ENCODE measurements at places on chromosomes 7 and 10.

DNA sequence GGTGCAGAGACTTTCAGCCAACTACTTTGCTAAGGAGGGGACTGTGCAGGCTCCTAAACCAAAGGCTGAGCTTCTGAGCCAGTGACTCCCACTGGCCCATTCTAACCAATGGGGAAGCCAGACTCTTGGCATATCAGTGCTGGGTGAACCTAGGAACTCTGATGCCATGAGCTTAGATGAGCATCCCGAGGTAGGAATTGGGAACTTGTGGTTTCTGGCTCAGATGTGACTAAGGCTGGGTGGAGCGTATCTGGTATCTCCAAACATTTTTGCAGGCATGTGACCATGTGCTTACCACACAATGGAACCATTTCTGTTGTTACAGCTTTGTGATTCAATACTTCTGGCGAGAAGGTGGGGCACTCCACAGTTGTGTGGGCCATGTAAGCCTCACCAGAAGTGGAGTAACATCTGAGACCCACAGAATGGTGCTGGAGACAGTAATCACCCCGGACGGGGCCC, 2.5 kb upstream of the AVPI1 start:
- DNase-seq: peak; percentile 74

GRCh38 chr7:123749537-123749857, 694 bp upstream of the WASL start:
- DNase-seq: peak; percentile 46

DNA sequence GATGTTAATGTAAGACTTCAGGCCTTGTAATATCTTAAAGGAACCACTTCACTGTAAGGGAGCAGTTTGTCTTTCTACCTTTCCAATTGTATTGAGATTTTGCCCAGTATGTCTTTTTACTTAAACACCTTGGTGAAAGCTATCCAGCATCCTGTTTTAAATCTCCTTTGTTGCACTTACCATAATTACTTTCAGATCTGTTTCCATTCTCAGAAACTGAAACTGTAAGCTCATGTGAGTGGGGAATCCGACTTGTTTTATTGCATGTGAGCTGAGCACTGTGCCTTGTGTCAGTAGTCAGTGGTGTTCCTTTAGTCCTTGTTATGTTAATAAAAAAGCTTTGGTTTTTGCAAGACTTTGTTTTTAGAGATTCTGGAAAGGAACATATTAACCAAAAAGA, 42.2 kb downstream of the BMPR1A start:
- no peak for DNase-seq

GRCh38 chr7:117835016-117835664, 38.1 kb downstream of the CTTNBP2 start:
- no peak for DNase-seq

- DNase-seq: no peak
Observed at GRCh38 chr10:97611473-97611872, 21.8 kb downstream of the MORN4 start.

DNA sequence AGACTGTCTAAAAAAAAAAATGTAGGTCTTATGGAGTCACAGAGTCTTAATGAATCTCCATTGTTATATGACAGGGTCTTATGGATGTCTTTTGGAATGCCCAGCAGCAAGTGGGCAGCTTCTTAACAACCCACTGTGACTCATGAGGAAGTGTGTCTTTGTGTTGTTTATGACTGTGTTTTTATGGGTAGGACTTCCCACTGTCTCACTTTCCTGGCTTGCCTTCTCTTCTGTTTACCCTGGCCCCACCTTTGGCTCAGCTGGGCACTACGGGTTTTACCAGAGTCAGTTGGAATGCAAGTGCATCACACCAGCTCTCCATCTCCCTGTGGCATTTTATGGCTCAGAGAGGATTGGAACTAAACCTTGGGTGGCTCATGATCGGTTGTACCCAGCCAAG, 580.5 kb downstream of the AUTS2 start:
- DNase-seq: no peak

DNA sequence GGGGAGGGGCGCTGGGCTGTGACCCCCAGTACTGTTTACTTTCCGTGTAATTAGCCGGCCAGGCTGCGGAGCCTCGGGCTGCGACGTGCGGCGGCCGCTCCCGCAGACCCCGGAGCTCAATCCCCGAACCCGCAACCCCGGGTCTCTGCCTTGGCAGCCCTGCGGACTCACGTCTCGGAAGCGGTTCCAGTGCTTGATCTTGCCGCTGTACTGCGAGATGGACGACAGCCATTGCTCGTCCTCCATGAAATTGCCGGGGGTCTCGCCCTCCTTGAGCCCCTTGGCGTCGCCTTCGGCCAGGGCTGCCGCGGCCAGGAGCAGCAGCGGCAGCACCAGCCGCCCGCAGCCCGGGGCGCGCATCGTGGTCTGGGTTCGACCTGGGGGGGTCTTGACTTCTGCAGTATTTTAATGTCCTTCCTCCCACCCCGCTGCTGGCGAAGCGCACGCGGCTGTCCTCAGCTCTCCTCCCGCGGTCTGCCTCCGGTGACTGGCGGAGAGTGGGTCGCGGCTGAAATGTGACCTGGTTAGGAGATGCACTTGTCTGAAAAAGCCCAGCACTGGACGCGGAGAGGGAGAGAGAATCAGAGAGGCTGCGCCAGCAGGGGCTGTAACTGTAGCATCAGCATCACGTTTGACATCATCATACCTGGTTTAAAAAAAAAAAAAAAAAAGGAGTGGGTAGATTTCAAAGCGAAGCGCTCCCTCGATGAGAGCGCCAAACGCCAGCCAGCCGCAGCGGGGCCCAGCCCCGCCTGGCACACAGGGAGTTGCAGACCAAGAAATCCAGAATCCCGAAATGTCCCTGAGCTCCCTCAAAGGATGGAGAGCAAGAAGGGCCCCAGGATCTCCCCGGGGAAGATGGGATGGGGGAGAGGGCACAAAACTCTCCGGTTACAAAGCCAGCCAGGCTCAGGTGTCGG, at the start of gene SPOCK2:
Gene SPOCK2, minus strand, starts transcription at position 583 of the 920 bp plus-strand sequence. Its CDS starts 223 bp downstream, at position 360.
- DNase-seq: peak; percentile 86

DNA sequence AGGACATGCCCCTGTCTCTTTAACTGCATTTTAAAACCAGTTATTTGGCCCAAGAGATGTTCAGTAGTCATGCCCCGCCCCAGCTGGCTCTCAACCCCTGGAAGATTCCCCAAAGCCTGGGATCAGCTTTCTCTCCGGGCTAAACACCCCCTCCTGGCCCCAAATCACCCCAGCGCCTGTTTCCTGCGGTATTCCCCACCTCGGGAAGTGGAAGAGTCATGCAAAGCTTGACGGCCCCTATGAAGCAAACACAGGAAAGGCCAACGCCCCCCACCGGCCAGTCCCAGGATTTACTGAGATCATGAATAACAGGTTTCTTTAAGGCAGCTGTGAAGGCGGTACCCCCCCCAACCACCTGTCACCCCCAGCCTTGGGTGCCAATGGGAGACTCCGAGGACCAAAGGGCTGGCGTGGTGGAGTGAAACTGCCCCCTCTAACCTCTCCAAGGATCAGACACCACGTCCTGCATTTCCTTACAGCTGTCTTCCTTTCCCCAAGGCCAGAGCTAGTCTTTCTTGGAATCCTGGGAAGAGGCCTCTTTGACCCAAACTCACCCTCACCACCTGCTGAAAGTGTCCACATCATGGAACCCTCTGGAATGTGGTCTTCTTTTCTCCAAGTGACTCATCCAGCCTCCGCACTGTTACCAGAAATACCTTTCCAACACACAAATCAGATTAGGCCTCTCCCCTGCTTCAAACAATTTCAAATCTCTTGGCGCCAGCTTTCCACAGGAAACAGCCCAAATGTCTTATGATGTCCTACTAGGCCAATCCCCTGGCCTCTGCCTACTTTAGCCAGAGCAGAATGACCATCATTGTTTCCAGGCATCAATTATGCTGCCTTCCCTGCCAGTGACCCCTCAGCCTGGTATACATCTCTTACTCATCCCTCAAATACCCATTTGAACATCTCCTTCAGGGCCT, 301.5 kb downstream of the ZEB1 start:
- no peak for DNase-seq

DNA sequence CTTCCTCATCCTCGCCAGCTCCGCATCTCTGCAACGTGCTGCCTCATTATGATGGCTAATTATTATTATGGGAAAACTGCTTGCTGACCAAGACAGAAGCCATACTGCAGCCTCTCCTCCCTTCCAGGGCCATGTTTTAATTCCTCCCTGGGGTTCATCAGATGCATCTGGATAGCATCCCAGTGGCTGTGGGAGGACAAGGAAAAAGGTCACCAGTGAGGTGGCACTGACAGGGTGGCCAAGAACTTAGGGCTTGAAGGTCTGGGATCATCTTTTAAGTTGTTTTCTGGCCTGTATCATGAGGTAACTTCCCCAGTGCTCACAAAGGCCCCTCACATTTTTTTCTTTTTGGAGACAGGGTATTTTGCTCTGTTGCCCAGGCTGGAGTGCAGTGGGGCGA, 39.6 kb downstream of the KCNH2 start:
- DNase-seq: no peak

- DNase-seq: no peak
Observed at GRCh38 chr10:100501423-100501822, 18.2 kb downstream of the SEC31B start.

- no peak for DNase-seq
Observed at GRCh38 chr10:129792864-129793263, 171.2 kb downstream of the EBF3 start.

DNA sequence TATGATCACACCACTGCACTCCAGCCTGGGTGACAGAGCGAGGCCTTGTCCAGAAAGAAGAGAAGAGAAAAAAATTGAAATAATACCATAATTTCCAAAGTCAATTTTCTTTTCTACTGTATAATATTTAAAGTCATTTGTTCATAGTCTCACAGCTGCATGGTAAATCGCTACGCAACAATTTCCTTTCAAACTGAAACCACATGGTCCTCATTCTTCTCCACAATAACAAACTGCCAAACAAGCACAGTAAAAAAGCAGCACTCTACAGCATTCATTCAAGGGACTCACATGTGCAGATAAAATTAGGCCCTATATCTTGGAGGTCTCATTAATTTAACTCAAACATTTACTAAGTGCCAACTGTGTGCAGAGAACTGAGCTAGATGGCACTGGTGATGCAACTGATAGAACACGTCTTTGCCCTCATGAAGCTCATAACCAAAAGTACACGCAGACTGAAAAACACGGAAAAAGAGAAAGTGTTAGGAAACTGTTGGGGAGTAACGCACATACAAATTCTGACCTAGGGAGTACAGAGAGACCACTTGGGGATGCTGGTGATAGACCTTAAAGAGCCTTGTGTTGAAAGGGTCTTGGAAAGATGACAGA, 68.4 kb upstream of the SRRM3 start:
- DNase-seq: no peak

DNA sequence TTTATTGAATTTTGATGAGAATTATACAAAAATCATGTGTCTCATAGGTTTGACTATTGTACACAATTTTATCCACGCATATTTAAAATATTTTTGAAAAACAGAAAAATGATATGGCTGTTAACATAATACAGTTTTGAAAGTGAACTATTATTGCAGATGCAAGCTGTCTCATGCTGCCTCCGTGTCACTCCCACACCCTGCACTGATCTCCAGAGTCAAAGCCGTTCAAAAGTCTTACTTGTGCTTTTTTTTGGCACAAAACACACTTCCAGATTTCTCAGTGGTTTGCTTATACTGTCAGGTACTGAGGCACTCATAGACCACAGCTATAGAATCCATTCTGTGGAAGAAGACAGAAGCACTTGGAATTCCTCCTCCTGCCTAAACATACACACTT, 243.1 kb upstream of the ADARB2 start:
- no peak for DNase-seq

DNA sequence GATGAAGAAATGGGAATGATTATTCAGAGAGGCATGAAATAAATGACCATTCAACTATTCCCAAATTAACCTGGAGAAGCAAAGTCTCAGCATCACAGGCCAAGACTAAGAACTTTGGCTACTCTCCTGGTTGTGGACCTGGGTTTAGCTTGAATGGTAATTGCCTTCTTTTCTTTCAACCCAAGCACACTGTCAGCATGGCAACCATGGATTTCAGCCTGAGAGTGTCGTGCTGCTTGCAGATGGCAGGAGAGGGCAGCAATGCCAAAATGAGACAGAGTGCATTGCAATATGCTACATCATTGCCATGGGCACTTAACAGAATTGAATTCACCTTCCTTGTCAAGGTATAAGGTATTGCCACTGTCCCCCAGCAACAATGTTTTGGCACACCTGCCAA, 767.2 kb downstream of the REEP3 start:
- no peak for DNase-seq

DNA sequence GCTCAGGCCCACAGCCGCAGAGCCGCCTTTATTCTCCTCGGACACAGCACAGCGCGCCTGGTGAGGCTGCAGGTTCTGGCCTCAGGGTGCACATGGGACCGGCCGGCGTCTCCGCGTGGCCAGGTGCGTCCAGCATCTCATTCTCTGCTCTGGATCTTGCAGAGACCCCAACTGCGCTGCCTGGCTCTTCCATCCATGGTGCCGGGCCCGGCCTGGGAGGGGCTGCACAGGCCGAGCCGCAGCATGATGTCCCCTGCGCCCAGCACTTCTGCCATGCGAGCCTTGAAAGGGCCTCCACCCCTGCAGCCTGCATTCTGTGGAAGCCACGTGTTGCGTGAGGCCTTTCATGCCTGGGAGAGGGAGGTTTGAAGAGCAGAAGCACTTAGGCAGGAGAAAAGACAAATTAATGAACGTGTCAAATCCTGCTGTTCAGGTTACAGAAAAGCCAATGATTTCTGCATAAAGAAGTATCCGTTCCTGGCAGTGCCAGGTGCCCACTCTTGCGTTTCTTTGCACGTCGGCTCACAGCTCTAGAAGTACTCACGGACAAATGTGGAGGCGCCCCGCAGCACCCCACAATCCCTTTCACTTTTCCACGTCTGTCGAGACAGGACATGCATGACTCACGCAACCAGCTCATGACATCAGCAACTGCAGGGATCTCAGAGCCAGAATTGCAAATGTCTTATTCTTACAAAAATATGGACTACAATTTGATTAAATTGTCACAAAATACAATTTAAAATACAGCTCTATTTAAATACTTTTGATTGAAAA, 571.4 kb downstream of the DNAJB6 start:
- DNase-seq: no peak

DNA sequence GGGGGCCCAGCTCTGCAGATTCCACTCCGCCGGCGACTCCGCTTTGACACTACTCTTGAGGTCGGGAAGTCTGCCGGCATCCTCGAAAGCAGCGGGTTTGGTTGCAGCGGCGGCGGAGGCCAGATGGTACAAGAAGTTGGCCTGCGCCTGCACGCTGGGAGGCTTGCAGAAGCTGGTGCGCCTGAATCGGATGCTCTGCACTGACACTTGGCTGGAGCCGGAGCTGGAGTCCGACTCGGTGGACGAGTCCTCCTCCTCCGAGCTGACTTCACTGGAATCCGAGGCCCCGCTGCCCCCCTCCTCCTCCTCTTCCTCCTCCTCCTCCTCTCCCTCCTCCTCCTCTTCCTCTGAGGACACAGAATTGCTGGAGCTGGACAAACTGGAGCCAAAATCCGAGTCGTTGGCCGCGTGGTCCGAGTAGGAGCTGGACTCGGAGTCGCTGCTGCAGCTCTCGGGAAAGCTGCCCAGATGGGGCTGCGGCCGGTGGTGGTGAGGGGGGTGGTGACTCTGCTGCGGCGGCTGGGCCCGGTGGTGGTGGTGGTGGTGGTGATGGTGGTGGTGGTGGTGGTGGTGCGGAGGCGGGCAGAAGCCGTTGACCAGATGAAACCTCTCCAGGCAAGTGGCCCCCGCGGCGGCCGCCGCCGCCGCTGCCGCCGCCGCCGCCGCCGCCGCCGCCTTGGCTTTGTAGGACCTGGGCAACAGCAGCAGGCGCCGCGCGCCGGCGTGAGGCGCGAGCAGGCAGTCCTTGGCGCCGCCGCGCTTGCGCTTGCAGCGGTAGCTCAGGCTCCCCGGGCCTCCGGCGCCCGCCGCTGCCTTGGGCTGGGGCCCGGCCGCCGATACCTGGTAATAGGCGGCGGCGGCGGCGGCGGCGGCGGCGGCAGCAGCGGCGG, 9.0 kb downstream of the SKIDA1 start:
- DNase-seq: no peak

Data from CD4-positive, alpha-beta T cell treated with Interleukin-15 for 1 hour (primary cell).